ENCODE measurements at places on chromosomes 16 and 17.

- no peak for DNase-seq
Observed at GRCh38 chr16:59892376-59892775, 1158.3 kb upstream of the GOT2 start.

DNA sequence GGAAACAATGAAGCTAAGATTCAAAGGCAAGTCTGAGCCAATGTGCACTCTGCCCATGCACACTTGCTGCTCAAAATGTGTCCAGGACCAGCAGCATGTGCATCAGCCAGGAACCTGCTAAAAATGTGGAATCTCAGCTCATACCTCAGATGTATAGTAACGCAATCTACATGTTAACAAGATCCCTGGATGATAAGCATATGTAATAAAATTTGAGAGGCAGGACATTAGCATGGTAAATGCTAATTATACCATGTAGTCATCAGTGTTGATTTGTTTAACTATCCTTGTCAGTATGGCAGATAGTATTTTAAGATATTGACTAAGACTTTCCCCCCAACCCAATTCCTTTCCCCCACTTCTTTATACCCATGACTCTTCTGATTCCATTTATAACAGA is 379.6 kb downstream of the TOX3 start:
- DNase-seq = no peak

DNA sequence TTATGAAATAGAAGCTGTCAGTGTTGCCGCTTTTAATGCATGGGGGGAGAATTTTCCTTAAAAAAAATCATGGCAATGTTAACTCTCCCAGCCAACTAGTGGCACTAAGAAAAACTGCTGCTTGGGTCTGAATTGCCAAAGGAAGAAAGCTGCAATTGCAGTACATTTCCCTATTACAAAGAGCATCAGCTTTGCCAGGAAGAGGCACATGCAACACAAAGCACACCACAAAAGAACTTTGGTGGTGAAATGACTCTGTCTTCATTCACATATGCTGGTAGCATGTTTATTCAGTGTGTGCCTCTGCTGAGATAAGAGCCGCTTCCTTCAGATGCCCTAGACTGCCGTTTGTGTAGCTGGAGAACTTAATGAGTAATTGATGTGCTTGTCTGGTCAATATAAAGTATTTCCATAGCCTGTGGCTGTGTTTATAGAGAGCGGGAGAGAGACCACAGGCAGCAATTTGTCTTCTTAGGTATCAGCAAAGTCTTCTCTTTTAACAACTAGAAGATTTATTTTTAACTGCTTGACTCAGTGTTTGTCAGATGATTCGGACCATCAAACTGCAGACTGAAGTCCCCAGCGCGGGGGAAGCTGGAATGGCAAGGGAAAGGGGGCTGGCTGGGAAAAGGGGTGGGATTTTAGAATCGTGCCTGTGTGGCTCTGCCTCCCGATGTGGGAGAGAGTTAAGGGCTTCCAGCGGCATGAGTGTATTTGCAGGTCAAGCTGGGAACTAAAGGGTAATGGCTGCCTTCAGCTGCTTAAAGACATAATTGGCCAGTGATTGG is 115.1 kb downstream of the MRTFB start:
- DNase-seq = no peak

- DNase-seq = no peak
Observed at GRCh38 chr17:67362173-67362572, 4.2 kb downstream of the PSMD12 start.

DNA sequence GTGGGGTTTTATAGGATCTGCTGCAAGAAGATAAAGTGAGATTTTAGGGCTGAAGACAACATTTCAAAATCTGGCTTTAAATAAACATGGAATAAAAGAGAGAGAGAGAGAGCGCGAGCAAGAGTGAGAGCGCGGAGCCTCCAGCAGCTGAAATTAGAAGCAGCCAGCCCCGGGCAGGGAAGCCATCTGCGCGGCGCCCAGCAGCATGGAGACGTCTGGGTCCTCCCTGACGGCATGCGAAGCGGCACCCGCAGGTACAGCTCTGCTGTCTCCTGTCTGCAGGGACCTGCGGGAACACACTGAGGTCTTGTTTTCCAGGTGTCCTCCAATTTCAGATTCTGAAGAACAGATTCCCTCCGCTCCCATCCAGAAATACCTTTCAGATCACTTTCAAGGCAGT is 7.9 kb upstream of the BAIAP2 start:
- no peak for DNase-seq

DNA sequence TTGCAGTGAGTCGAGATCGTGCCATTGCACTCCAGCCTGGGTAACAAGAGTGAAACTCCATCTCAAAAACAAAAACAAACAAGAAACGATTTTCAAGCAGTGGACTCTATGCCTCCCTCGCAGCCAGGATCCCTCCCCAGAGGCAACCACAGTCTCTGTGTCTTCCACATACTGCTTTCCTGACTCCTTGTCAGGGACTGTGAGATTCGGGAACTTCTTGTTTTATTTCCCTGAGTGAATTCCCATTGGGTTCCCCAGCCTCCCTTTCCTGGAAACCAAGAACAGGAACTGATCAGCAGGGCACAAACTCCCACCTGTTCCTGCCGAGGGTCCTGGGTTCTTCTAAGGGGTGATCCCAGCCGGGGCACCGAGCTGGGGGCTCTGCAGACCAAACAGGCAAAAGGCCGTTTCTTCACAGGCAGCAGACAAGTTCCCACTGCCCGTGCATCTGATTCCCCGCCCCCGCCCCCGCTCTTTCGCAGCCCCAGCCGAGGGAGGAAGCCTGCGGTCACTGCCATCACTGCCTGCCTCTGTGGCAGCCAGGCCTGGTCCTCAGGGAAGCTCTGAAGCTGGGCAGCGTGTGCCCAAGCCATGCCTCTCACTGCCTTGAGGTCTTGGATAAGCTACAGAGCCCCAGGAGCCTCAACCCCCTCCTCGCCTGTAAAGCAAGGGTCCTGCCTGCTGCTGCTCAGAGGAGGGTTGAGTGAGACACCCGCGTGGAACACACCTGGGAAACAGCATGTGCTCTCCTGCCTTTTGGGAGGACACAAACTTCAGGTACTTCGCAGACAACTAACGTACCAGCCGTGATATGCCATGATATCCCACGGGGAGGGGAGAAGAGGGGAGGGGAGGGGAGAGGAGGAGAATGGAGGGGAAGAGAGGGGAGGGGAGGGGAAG is 5.5 kb upstream of the PIEZO1 start:
- no peak for DNase-seq

DNA sequence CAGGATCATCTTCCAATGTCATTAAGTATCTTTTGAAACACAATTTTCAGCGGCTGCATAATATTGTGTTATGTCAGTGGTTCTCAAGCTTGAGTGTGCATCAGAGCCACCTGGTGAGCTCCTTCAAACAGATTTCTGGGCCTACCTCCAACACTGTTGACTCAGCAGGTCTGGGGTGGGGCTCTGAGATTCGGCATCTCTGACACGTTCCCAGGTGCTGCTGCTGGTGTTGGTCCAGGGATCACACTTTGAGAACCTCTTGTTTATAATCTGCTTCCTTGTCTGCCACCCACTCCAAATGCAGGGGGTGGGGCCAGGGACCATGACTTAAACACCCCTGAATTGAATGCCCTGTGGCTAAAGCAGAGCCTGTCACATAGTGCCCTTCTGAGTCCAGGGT is 73.8 kb upstream of the HNF1B start:
- no peak for DNase-seq

DNA sequence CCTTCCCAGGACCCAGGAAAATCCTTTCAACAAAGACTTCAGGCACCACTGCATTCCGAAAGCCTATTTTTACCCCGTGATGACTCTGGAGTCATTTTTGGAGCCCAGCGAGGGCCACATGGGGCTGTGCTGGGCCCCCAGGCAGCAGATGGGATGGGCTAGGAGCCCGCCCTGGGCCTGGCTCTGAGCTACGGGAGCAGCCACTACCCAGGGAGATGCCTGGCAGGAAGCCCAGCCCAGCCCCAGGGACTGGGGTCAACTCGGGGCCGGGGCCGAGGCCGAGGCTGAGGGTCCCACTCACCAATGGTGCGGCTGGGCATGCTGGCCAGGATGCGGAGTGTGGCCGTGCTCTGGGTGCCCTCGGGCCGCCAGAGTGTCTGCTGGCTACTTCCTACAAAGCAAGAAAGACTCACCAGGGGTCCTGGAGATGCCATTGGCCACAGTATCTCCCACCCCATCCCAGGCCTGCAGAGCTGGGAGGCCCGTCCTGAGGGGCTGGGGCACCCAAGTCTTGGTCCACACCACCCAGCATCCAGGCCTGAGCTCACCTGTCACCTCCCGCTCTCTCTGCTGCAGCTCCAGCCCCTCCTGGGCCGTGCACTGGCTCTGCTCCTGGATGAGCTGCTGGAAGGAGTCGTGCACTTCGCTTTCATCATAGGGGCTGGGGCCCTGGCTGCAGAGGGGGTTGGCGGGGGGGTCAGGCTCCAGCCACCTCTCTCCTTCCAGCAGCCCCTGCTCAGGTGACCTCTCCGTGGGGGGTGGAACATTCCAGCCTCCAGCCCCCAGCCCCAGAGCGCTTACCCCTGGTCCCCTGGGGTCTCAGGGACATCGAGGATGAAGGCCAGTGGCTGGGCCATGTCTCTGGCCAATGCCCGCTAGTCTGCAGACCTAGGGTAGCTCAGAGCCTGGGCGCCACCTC is 2.3 kb downstream of the TMC6 start:
- DNase-seq = no peak

DNA sequence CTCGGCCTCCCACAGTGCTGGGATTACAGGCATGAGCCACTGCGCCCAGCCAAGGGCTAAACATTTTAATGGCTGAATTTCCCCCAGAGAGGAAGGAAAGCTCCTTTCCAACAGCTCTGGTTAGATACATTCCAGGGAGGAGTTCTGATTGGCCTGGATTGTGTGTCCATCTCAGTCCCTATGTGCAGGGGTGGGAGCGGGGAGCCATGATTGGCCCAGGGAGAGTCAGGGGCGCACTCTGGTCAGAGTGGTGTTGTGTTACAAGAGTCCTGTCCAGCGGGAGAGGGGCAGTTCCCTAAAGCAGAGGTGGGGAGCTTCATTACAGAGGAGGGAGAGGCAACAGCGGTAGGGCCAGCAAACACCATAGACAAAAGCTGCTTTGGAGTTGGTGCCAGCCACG is 75.0 kb downstream of the RAP1GAP2 start:
- no peak for DNase-seq

DNA sequence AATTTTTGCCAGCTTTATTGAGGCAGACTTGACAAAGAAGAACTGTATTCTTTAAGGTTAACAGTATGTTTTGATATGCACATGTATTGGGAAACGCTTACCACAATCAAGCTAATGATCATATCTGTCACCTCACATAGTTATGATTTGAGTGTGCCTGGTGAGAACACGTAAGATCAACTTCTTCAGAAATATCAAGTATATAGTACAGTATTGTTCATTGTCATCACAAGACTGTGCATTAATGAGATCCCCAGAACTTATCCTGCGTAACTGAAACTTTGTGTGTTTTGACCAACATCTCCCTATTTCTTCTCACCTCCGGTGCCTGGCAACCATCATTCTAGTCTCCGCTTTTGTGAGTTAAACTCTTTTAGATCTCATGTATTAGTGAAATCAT is 756.4 kb upstream of the EEF2KMT start:
- no peak for DNase-seq

DNA sequence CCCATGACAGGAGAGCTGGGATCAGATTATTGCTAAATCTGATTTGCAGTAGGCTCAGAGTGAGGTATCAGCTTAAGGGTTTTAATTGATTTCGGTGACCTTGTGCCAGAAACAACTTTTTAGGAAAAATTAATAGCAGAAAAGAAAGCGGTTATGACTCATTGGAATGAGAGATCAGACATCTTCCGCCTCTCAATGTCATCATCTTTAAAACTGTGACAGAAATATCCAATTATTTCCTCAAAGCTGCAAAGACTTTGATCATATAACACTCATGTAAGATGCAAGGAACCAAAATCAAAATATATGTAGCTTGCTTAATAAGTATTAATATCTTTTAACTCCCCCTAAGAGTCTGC is 190.1 kb upstream of the FOXF1 start:
- no peak for DNase-seq

DNA sequence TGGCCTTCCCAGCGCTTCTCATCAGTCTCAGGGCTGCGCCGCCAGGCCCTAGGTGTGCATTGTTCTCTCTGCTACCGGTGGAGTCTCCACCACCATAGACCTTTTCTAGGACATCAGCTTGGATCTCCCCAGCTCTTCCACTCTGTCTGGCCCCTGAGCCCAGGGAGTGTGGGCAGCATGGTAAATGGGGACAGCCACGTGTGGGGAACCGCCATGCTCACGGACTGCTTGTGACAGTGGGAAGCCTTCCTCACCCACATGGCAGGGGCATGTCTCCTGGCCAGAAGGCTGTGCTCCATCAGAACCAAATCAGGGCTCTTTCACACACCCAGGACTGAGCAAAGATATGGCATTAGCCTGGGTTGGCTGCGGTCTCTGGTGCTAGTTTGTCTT is 51.3 kb downstream of the TNFRSF13B start:
- DNase-seq = no peak
